ENCODE measurements at places on chromosomes 5 and 9.
A peak's percentile ranks its signal among the peaks of the same experiment; 100 is the strongest.

GRCh38 chr9:137077010-137077747 is at the start of gene UAP1L1:
Gene UAP1L1, plus strand, starts transcription at chr9:137077517. Its CDS starts 16 bp downstream, at chr9:137077533.
- DNase-seq, result peak; percentile 73

DNA sequence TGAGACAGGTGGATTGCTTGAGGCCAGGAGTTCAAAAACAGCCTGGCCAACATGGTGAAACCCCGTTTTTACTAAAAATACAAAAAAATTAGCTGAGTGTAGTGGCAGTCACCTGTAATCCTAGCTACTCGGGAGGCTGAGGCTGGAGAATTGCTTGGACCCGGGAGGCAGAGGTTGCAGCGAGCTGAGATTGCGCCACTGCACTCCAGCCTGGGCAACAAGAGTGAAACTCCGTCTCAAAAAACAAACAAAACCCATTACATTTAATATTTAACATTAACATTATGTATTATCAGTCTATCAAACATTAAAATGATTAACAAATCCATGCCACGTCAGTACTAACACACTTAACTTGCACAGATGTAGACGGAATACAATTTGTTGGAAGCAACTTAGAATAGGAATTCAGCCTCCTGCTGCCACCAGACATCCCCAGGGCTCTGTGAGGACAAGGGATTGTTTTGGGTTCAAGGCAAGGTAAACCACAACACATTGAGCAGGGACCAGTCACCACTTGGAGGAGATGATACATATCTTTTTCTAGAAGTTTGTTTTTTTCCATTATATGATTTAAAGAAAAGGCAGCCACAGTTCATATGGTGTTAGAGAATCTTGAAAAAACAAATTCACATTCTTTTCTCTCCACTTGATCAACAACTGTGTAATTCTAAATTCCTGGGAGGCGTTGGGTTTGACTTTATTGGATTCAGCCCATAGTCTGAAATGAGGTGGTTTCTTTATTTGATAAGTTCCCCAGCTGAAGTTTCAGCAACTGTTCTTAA is 104.1 kb upstream of the BASP1 start:
- no peak for DNase-seq

DNA sequence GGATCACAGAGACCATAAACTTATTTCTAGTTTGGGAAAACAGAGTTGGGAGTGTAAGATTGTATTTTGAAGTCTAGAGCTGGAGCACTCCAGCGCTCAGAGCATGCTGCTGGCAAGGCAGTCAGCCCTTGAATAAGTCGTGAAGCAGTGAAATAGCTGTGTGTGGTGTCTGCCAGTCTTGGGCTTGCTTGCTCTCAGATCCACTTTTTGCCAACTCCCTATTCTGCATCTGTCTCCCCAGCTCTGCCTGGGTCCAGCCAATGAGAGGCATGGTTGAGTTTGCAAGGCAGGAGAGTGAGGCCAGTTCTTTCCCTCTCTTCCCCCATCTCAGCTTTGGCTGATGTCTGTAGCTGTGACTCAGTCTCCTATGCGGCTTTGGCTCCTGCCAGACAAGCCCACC is 23.3 kb upstream of the RASGRF2 start:
- no peak for DNase-seq

- DNase-seq, result no peak
Observed at GRCh38 chr5:169804861-169805260, 167.8 kb downstream of the DOCK2 start.

GRCh38 chr5:83723031-83723430 is 2.4 kb upstream of the HAPLN1 start:
- no peak for DNase-seq

DNA sequence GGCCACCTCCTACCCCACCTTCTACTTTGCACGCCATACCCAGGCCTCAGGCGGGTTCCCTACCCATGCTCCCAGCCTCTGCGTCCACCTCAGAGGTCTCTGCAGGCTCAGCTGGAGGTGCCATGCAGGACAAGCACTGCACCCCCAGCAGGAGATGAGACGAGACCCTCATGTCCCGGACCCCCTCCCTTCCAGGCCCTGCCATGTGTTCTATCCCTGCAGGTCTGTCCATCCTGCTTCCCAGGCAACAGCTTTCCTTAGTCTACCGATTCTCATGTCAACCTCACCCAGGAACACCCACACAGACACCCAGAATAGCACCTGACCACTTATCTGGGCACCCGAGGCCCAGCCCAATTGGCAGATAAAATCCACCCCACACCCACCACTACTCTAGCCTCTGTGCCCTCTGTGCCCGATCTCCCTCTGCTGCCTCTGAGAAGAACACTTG is 52.1 kb downstream of the SEMA4D start:
- DNase-seq, result no peak

DNA sequence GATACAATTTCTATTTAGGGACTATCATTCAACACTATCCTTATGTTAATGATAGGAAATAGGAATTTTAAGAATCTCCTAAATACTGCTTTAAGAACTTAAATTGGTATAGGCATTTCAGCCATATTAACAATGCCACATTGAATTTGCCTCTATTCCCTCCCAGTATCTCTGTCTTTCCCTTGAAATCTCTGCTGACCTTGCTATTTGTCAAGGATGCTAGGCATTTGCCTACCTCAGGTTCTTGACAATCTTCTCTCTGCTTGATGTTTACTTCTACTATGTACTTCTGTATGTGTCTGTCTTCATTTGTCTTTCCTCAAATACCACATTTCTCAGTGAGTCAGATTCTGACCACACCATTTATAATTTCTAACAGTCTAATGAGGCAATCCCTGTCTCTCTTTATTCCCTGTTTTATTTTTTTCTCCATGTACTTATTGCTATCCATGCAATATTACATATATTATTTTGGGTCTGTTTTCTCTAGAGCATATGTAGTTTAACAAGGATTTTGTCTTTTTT is 1461.4 kb upstream of the CDH9 start:
- no peak for DNase-seq

DNA sequence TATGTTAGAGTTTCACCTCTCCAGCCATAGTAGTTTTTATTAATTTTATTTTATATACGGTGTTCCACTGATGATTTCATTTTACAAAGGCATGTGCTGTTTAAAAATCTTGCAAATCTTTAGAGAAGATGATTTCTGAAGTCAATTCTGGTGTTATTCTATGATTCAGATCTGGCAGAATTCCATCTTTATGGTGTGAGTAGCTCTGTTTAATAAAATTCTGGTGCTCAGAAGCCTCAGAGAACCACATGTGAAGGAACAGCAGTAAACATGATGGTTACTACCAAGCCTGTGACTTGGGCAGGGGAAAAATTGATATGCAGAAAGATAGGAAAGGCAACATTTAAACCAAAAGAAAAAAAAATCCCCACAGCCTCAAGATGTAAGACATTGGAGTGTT is 299.7 kb downstream of the NPR3 start:
- DNase-seq, result no peak

- DNase-seq, result no peak
Observed at GRCh38 chr9:17116400-17116837, 18.4 kb upstream of the CNTLN start.

- no peak for DNase-seq
Observed at GRCh38 chr9:90815183-90815943, 13.7 kb downstream of the SYK start.

- DNase-seq, result no peak
Observed at GRCh38 chr5:157747173-157747740, 3.7 kb downstream of the LSM11 start.

DNA sequence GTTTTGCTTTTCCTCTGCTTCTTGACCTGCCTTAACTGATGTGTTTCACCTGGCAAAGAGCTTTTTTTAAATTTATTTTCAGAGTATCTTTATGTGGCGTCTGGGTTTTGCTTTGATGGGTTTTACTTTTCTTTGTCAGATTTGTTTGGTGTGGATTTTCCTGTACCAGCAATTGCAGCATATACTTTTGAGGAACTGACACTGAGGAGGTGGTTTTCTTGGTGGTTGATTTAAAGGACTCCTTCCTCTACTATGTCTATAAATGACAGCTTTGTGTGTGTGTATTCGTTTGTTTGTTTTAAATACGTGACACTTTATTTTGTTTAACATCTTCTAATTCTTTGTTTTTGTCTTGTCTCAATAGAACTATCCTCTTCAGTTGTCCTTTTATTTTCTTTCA is 1071.9 kb upstream of the ARRDC3 start:
- no peak for DNase-seq

- peak; percentile 96 for DNase-seq
Observed at GRCh38 chr9:86947146-86948073, at the start of gene GAS1. Gene GAS1, minus strand, starts transcription at chr9:86947506. Its CDS starts 727 bp downstream, at chr9:86946779.

GRCh38 chr9:114185570-114186490 is 30.5 kb downstream of the COL27A1 start:
- DNase-seq, result no peak

- no peak for DNase-seq
Observed at GRCh38 chr5:175867587-175868347, 3.6 kb upstream of the CPLX2 start.

DNA sequence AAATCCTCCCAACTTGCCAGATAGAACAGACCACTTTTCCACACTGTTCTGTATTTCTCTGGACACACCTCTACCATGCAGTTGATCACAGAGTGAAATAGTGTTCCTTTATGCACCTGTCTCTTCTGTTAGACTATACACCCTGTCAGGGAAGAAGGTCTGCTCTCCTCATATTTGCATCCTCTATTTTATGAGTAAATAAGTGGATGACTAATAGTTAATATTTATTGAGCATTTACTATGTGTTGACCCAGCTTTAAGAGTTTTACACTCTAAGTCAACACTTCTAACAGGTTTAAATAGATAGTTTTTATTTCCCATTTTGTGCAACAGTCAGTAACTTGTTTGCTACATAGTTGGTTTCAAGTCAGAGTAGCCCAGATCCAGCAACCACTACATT is 452.8 kb upstream of the MPDZ start:
- DNase-seq, result no peak

- DNase-seq, result no peak
Observed at GRCh38 chr5:120779674-120780073, 315.6 kb downstream of the PRR16 start.

GRCh38 chr5:109996246-109996645 is 306.5 kb downstream of the MAN2A1 start:
- DNase-seq, result no peak

DNA sequence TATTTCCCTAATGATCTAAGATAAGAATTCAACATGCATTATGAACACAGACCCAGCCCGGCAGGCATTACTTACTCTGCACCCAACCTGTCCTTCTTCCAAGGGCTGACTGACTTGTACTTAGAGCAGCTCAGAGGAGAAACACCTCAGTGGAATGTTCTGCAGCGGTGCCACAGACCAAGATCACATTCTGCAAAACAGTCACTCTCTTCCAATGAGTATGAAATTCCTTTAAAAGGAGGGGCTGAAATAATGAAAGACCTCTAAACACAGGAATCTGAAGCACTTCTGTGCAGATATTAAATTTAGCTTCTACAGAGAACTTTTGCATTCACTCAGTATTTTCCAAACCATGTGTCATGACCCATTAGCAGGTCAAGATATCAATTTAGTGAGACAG is 172.9 kb downstream of the ZDHHC21 start:
- DNase-seq, result no peak

All from nucleus accumbens (tissue), 56 donors.